Activated CD4-positive, alpha-beta T cell treated with anti-CD3 and anti-CD28 coated beads, Interleukin-2, amount 50 U/mL, for 4 hours (primary cell): ENCODE measurements at places on chromosomes 3 and 15.

DNA sequence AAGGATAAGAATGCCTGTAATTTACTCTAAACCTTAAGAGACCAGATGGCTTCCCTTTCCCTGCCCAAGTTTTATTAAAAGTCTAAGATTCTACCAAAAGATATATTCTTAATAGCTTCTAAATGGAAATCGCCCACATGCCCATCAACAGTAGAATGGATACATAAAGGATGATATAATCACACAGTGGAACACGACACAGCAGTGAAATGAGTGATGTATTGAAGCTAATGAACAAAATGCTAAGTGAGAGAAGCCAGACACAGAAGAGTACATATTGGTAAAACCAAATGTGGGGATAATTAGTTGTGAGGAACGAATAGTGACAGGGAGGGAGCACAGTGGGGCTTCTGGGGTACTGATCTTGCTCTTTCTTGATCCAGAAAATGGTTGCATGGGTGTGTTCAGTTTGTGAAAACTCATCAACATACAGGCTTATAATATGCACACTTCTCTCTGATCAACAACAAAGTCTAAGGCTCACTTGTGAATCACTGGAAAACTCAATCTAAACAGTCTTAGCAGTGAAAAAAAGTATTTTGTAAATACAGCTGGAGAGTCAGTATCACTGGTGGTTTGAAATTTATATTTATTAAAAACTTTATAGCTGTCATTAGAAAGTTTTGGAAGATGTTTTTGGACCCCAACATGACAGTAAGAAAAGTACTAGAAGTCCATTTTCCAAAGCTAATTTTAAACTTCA lies 170.7 kb upstream of the FAM3D start:
- DNase-seq: no peak

- DNase-seq: no peak
Observed at GRCh38 chr15:43100971-43101370, 4.9 kb downstream of the UBR1 start.

GRCh38 chr15:59039225-59039624 lies 51.8 kb downstream of the RNF111 start:
- DNase-seq: no peak

- DNase-seq: no peak
Observed at GRCh38 chr3:72058493-72059081, 273.6 kb upstream of the PROK2 start.

DNA sequence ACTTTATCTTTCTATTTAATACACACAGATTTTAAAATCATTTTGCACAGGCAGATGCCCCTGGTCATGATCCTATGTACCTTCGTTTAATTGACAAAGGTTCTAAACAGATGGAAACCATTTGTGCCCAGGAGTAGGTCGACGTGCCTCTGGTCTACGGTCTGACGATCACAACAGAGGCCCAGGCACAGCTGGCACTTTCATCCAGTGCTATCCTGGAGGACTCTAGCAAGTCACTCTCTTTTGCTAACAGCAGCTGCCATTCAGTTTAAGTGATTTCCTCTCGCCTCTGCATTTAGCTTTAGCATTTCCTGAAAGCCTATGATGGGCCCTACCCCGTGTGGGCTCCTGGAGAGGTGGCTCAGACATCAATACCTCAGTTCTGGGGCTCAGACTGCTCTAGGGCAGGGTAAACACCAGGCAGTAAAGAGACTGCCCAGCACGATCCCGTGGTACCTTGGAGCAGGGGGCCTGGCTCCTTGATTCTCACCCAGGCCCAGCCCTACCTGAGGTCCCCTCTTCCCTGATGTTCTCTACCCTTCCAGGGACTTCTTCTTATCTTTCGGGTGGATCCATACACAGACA lies 83.2 kb upstream of the SNRPA1 start:
- no peak for DNase-seq

DNA sequence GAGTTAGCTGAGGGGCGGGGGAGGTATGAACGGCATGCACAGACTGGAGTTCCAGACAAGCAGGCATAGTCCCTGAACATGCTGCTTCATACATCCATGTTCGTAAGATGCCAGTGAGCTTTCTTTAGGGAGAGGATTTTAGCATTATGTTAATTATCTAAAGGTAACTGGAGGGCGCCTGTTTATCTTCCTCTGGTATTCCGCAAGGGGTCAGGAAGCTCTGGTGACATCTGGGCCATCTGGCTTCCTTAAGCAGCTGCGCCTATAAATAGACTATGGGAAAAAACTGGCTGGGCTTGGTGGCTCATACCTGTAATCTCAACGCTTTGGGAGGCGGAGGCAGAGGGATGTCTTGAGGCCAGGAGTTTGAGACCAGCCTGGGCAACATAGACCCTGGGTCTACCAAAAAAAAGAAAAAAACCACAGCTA lies 1.5 kb upstream of the FBXO22 start:
- no peak for DNase-seq

GRCh38 chr3:190003681-190004123 lies 117.0 kb downstream of the P3H2 start:
- DNase-seq: no peak

GRCh38 chr3:153626158-153626557 lies 464.1 kb downstream of the RAP2B start:
- DNase-seq: peak; percentile 7

- no peak for DNase-seq
Observed at GRCh38 chr15:39199076-39199475, 381.8 kb upstream of the THBS1 start.

DNA sequence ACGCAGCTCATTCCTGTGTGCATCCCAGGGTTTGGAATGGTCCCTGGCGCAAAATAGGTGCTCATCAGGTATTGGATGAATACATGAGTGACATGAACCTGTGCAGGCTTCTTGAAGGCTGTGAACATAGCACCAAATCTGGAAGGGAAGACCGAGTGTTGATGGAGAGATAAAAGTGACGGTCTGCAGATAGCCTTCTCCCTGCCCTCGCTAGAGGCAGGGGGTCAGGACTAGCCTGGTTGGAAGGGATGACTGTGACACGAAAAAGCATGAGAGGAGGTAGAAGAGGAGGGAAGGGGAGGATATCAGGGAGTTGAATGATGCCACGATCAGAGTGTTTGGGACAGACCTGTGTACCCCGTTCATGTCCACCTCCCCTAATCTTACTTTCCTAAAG lies 267.1 kb downstream of the XXYLT1 start:
- DNase-seq: no peak

- no peak for DNase-seq
Observed at GRCh38 chr3:107315141-107315540, 62.1 kb upstream of the CCDC54 start.

DNA sequence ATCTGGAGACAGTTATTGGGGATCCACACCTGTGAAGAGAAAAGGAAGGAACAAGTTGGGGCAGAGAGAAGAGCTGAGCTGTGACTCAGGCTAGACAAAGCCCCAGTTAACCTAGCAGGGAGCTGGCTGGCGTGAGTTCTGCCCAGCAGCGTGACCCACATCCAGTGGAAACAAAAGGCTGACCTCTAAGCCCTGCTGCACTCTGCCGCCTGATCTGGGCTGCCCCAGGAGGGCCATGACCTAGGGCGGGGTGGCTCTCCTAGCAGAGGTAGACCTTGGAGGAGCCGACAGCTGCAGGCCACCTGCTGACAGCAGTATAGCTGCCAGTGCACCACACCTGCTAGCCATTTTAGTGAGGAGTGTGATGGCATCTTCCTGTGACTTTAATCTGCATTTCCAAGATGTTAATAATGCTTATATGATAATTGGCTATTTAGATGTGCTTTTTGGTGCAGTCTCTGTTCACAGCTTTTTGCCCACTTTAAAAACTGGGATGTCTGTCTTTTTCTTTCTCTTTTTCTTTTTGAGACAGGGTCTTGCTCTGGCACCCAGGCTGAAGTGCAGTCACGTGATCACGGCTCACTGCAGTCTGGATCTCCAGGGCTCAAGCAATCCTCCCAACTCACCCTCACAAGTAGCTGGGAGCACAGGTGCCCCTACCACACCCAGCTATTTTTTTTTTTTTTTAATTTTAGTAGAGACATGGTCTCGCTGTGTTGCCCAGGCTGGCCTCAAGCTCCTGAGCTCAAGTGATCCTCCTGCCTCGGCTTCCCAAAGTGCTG lies 78.1 kb downstream of the LSM3 start:
- no peak for DNase-seq

DNA sequence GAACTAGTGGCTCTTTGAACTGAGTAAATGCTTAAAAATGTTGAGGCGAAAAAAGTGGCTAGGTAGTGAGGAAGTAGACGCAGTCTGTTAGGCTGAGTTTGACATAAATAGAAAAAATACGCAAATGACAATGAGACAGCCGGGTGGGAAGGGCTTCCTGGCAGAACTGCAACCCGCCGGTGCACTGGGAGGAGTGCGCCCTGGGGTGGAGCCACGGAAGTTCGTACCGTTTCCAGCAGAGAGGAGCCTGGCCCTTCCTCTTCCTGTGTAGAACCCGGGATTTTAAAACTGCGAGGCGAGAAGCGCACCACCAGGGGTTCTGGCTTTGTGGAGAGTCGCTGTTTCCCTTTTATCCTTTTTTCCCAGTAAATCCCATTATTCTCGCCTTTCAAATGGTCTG lies 602.6 kb downstream of the PYDC2 start:
- no peak for DNase-seq

- no peak for DNase-seq
Observed at GRCh38 chr3:171398343-171398742, 61.9 kb downstream of the TNIK start.

GRCh38 chr15:47971637-47972036 lies 149.2 kb upstream of the SLC24A5 start:
- DNase-seq: no peak

DNA sequence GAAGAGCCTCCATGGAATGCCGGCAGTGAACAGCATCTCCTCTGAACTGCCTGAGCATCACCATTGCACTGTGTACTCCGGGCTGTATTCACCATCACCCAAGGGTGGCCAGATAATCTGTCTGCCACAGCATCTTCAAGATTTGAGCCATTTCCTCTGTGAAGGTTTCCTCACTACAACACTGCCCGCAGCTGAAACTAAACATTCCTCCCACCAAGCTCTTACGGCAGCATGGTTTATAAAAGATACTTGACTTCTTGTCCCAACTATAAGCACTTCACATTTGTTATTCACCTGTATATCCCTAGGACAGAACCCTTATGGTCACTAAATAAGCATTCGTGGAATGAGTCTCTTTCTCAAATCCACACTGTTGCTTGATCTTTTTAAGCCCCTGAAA lies 125.9 kb downstream of the SST start:
- no peak for DNase-seq

GRCh38 chr3:14430053-14430452 lies 27.6 kb downstream of the SLC6A6 start:
- no peak for DNase-seq

DNA sequence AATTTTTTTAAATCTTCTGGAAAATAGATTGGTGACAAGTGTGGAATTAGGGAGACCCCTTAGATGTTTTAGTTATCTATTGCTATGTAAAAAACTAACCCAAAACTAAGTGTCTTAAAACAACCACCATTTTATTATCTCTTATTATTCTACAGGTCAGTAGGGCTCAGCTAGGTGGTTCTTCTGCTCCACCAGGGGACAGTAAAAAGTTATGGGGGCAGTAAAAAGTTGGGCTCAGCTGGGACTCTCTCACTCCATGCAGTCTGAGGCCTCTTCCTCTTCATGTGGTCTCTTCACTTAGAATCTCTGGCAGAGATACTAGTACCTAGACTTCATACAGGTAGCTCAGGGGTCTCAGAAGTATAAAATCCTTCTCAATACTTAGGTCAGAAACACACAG lies 18.0 kb upstream of the DIS3L start:
- no peak for DNase-seq

DNA sequence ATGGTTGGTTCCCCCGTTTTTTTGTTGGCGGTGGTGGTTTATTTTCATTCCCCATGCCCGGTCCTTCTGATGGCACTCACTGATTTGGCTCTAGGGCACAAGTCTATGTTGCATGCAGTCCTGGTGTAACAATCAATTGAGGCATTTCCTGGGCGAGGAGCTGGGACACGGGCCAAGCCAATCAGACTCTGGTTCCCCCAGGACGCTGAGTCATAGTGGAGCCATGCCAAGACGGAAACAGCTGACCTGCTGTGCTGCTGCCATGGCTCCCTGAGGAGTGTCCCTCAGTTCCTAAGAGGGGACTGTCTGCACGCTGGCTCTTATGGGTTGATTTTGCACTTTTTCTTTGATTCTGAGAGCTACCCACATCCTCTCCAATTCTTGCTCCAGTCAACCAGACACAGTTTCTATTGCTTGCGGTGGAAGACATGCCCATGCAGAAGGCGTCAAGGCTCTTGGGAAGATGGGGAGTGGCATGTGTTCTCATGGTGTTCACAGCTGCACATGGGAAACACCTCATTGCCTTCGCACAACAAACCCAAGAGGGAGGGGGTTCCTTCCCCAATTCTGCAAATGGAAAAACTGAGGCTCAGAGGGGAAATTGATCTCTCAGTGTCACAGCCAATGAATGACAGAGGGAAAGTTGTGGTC lies 28.3 kb upstream of the ALDH1L1 start:
- no peak for DNase-seq

DNA sequence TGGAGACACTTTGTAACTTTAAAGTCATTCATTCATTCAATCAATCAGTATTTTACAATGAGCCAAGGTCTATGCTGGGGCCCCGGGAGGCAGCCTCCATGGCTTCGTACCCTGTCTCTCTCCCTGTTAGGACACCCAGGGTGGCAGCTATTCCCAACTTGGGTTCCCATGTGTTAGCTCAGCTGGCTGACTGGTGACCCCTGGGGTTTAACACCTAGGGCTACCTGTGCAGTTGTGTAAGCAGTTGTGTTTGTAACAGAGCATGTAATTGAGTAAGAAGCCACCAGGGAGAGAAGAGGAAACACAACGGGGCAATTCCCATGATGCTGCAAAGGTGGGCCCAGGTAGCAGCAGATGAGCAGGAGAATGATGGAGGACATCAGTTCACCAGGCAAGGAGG lies 132.4 kb downstream of the ADAMTS9 start:
- DNase-seq: no peak

GRCh38 chr3:56711344-56711743 lies 28.3 kb upstream of the TASOR start:
- DNase-seq: no peak

GRCh38 chr15:79436037-79436780 lies 4.1 kb downstream of the MINAR1 start:
- no peak for DNase-seq

DNA sequence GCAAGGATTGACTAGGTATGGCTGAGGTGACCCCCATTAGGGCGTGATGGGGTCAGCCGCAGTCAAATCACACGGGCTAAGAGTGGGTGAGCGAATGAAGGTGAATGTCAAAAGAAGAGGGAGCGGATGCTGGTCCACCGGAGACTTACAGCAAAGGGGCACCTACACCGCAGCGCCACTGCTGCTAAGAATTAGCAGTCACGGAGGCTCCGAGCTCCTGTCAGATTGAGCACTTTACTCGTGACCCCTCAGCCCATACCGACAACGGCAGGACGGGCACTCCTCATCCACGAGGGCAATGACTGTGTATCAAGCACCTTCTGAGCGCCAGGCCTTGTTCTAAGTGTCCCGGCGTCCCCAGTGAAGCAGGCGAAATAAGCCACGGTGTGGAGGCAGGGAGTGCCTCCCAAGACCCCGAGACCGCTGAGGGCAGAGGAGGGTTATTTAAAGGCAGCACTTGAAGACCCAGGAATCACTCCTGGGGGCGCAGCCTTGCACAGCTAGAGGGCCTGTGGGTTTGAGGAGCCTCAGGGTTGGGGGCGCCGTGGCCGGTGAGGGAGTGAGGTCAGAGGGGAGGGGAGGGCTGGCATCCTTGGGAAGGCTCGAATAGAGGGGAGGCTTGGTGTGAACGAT lies 61.6 kb upstream of the GATA2 start:
- no peak for DNase-seq

GRCh38 chr3:136385457-136385856 lies 135.3 kb downstream of the PCCB start:
- no peak for DNase-seq

- DNase-seq: no peak
Observed at GRCh38 chr15:58405865-58406264, 25.9 kb upstream of the LIPC start.
